ENCODE measurements at places on chromosomes 1 and 21.

DNA sequence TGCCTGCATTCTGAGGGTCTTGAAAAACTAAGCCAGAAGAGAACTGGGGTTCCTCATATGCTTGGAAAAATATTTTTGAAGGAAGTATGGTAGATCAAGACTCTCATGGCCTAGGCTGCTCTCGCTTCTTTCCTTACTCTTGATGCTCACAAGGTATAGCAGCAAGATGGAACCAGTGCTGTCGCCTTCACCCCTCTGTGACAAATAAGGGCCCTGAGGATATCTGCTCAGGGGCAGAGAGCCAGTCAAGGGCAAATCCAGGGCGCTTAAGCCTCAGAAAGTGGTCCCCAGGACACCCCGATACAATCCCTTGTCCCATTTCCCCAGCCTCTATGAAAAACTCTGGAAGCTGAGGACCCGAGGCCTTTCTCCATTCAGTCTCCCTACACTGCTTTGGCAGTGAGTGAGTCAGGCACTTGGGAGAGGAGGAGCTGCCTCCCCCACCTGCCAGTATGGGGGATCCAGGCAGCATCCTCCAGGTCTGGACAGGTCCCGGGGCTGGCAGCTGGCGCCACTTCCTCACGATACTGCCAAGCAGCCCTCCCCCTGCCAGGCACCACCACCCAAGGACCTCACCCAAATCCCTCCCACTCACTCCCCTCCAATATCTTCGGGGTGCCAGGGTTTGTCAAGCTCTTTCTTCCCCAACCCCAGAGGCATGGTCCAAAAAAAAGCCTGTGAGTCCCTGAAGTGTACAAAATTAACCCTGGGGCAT, 1.3 kb downstream of the IGSF9 start:
- DNase-seq: no peak

DNA sequence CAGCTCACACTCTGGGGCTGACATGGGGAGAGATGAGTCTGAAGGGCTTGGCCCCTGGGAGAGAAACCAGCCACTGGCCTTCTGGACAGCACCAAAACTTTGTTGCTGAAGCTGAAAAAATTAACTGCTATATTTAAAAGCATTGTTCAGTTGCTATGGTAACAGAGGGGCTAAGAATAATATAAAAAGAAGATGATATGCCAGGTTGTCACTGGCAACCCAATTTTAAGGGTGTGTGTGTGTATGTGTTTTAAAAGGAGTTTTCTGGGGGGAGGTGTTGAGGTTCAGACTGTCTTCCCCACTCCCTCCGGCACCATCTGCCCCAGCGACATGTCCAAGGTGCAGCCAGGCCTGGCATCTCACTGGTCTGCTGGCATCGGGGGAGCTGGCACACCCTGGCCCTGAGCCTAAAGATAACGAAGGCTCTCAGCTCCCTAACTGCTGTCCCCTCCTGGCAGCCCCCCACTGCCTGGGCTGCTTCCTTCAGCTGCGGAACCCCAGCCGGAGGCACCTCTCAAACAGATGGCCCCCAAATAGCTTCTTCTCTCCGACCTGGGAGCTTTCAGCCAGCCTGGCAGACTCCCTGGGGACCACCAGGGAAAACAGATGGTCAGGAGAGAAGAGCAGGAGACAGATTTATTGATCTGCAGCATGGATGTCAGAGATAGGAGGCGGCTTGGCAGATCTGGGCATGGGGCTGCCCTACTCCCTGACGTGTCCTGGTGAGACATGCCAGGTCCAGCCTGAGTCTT, 203.9 kb downstream of the HIVEP3 start:
- DNase-seq: no peak

DNA sequence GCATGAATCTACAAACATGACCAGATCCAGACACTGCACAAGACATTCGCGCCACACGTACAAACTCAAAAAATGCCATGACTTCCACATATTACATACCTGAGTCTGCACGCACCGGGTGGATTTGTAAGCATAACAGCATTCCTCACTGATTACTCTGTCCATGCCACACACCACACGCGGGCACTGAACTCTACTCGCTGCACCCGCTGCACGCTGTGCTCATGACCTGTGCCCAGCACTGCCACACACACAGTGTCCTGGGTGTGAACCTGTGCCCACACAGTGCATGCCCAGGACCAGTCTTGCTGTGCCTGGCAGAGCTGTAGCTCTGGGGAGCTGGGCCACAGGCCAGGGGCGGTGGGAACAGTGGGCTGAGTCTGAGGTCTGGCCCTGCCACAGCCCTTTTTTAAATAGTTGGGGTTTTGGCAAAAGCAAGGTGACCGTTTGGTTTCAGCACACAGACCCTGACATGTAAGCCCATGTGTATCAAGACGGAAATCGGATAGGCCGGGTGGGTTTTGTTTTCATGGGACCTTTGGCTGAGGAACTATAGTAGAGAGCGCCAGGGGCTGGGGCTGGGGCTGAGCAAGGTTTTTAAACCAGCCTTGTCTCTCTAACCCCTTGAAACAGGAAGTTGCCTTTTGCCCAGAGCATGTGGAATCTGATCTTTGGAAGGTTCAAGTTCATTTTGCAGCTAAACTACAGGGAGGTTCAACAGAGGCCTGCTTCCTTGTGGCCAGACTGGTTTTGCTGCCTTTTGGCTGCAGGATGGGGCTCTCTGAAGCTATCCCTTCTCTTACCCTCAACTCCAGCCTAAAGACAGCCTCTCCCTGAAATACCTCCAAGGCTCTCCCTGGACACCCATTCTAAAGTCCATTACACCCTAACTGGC, 12.3 kb upstream of the GOLT1A start:
- no peak for DNase-seq

DNA sequence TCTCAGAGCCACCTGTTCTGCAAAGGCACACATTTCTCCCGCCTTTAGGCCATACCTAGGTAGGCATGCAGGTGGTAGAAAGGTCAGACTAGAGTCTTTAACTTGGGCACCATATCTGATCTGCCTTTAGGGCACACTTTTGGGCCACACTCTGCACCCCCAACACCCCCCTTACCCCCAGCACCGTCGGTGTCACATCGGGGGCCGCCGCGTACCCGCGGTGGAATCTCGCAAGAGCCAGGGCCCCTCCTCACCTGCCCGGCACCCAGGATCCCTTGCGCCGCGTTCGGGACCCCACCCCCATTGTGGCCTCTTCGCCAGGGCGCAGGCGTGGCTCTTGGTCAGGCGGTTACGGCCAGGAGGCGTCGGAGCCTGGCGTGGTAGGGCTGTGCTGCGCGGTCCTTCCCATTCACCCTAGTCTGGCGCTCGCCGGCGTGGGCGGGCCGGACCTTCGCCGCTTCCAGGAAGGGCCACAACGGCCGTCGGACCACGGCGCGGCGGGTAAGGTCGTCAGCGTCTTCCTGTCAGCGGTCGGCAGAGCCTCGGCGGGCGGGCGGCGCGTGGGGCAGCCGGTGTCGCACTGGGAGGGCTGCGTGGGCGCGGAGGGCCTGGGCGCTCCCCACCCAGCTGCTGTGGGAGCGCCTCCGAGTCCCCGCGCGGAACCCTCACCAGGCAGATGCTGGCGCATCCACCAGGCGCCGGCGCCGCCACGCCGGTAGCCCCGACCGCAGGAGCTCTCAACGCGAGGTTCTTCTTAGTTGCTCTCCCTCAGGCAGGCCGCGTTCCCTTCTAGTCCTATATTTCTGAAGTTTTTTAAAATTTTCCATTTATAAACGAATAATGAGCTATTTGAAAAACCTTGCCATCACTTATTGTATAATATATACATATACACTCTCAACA, at the start of gene DNAH14:
TSS of gene DNAH14 (plus strand) at position 341 of the 903 bp plus-strand sequence. CDS start 23,028 bp downstream, outside the sequence.
- DNase-seq: no peak

- no peak for DNase-seq
Observed at GRCh38 chr1:19317126-19317910, 5.2 kb downstream of the SLC66A1 start.

- DNase-seq: no peak
Observed at GRCh38 chr1:227253065-227253464, 65.2 kb downstream of the CDC42BPA start.

- no peak for DNase-seq
Observed at GRCh38 chr1:8281843-8282509, 35.9 kb upstream of the SLC45A1 start.

DNA sequence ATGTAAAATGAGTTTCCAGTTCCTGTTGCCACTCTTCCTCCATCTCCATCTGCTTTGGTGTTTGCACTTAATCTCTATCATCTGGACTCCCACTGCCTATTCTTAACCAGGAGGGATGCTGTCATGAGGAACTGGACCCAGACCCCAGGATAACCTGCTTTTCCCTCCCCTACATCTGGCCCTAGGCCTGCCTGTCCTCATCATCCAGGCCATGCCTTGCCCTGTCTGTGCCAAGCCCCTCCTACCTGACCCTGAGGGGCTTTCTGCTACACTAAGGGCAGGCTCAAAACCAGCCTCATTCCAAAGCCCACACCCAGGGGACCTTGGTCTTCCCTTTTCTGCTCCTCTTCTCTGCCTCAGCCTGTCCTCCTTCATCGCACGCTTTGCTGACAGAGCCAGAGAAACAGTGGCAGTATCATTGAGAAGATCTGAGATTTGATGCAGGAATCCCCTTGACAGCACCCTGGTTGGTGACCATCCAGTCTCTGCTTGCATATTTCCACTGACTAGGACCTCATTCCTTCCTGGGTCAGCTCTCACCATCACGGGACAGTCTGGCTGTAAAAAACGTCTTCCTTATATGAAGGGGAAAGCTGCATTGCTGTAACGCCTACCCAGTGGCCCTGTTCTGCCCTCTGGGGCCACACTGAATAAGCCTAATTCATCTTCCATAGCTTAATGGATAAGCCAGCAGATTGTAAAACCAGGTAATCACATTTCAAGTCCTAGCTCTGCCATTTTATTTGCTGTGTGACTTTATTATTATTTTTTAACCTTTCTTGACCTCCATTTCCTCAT, 38.8 kb downstream of the PLXNA2 start:
- no peak for DNase-seq

DNA sequence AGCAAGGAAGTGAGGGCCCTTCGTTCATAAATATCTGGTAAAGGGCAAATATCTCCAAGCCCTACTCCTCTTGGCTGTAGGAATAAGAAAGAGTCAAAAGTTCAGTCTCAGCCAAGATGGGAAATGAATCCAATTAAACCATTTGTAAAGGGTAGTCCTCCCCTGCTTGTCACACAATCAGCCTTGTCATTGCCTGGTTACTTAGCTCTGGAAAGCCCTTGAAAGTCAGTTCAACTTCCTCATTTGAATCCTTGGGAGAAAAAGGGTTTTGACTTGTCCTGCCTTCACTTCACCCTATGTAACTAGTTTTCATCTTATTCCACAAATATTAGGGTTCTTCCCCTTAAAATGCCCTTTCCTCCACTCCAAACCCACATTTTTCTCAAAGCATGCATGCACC, 100.0 kb downstream of the ELAVL4 start:
- DNase-seq: no peak

DNA sequence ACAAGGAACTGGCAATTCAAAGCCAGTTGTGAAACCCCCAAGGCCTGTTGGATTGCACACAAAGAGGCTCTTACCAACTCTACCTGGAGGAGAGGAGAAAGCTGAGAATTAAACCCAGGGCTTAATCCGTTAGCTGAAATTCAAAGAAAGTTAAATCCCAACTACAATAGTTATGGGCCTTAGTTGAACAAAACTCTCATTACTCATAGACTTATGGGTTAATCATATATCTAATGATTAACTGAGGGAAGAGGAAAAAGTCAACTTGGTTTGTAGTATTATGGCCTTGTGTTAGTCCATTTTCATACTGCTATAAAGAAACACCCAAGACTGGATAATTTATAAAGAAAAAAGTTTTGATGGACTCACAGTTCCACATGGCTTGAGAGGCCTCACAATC, 838.2 kb upstream of the ADGRL2 start:
- no peak for DNase-seq

DNA sequence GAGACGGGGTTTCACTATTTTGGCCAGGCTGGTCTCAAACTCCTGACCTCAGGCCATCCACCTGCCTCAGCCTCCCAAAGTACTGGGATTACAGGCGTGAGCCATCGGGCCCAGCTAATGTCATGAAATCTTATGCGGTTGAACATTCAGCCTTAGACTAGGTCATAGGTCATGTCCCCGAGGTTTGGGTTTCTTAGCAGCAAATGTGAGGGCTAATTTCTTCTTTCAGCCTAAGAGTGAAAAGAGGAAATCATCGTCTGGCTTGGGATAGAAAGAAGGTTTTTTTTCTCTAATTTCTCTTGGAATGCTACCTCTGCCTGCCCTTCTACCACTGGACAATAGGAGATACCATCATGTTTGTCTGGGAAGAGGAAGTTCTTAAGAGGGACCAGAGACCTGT, 18.0 kb upstream of the PIK3CD start:
- DNase-seq: no peak

DNA sequence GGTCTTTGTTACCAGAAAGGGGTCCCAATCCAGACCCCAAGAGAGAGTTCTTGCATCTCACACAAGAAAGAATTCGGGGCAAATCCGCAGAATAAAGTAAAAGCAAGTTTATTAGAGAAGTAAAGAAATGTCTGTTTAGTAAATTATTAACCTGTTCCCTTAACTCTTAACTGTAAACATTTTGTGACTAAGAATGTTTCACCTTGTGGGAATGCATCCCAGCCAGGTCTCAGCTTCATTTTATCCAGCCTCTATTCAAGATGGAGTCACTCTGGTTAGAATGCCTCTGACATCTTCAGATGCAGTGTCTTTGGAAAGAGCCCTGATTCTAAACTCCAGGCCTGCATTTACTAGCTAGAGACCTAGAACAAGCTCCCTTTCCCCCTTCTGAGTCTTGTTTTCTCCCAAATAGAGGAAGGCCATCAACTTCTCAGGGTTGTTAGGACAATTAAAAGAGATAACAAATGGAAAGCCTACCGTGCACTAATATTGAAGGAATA, 4.5 kb upstream of the FABP3 start:
- no peak for DNase-seq

DNA sequence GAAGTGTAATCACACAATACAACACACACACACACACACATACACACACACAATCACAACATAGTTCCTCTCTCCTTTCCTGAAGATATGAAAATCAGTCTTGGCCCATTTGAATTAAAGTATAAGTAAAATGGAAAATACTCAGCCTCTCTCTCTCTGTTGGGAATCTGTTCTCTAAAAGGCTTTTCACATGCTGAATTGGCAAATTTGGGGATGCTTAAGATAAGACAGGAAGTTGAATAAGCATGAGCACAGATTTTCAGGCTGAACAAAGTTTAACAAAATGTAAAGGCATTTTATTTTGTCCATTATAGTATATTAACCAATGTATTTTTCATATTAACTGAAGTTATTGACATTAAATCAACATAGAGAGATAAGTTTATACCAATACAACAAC, 23.7 kb upstream of the FMO2 start:
- DNase-seq: no peak

GRCh38 chr1:194071205-194071604, 884.8 kb upstream of the B3GALT2 start:
- DNase-seq: no peak

- DNase-seq: no peak
Observed at GRCh38 chr1:65572701-65573421, 152.4 kb downstream of the LEPR start.

- peak; percentile 62 for DNase-seq
Observed at GRCh38 chr1:206430031-206430983, 40.0 kb upstream of the IKBKE start.

GRCh38 chr1:198679535-198680173, 40.8 kb downstream of the PTPRC start:
- no peak for DNase-seq

GRCh38 chr1:53277326-53277725, 39.0 kb upstream of the MAGOH start:
- no peak for DNase-seq

GRCh38 chr1:34378968-34379856, 202.5 kb downstream of the C1orf94 start:
- DNase-seq: no peak

GRCh38 chr1:6745073-6745472, 40.2 kb upstream of the CAMTA1 start:
- DNase-seq: no peak
